ENCODE measurements at places on chromosomes 5 and 9.

GRCh38 chr5:59560553-59560952 lies 333.0 kb downstream of the PDE4D start:
- no peak for DNase-seq

GRCh38 chr5:159992566-159992965 lies 16.4 kb upstream of the TTC1 start:
- DNase-seq, result no peak

DNA sequence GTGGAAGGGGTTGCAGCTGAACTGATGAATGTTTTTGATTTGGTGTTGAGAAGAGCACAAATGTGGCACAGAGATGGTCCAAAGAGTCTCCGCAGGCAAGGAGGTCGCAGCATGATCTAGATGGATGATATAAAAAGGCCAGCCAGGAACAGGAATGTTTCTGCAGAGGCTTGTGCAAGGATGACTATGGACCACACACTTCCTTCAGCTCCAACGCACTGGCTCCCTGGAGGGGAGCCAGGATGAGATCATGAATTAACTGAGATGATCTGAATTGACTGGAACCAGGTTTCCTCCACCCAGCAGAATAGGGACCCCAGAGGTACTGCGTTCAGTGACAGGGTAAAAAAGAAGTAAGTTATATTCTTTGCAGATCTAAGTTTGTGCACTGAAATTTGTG lies 89.0 kb downstream of the ARSB start:
- no peak for DNase-seq

DNA sequence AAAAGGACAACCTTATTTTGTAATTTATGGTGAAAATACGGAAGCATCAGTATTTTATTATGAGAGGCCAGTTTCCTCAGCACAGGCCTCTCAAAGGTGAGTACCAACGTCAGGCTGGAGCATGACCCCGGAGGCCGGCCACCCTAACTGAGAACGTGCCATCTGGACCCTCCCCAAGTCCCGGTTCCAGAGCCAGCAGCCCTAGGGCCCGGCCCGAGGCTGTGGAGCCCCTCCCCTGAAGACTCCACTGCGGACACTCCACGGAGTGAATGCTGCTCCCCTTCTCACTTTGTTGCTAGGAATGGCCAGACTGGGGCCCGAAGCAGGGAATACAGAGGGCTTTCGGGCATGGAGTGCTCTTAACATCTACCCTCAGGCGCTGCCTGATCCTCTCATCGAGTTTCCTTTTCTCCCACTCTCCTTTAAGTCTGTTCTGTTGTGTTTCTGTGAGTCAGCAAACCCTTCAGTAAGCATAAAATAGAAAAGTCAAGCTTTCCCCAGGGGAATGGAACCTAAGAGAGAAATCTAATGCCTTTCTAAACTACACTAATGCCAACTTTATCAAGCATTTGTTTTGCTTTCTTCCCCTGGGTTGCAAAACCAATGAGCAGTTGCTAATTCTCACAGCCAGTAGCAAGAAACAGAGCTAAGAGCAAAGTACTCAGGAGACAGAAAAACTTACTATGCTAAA lies 4.5 kb downstream of the BRD9 start:
- no peak for DNase-seq

DNA sequence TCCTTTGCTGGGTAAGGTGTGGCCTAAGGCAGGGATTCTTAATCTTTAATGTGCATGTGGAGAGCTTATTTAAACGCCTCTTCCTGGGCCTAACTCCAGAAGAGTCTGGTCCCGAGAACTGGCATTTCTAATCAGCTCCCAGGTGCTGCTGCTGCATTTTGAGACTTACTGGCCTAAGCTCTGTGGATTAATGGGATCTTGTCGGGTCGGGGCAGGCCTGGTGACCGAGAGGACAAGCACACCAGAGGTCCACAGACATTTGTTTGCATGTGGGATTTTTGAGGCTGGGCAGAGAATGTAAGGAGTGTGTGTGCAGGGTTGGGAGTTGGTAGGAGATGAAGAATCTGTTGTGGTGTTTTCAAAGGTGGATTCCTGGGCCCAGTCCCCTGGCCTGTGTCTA lies 95.0 kb upstream of the DAP start:
- no peak for DNase-seq

DNA sequence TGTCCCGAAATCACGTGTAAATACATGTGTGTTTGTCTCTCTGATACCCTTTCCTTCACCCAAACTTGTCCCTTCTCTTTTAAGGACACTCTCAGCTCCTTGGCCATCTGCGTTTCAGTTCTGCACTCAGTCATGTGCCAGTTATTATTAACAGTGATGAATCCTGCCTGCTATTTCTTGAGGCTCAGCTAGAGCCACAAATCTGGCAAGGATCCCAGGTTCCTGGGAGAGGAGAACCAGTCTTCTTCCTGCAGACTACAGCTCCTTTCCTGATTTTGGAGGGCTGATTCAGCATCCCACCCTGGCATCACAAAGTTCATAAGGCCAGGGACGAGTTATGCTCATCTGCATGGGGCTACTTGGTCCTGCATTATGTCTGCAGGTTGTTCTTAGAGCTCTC lies 5.6 kb downstream of the MAMDC2 start:
- DNase-seq, result no peak

DNA sequence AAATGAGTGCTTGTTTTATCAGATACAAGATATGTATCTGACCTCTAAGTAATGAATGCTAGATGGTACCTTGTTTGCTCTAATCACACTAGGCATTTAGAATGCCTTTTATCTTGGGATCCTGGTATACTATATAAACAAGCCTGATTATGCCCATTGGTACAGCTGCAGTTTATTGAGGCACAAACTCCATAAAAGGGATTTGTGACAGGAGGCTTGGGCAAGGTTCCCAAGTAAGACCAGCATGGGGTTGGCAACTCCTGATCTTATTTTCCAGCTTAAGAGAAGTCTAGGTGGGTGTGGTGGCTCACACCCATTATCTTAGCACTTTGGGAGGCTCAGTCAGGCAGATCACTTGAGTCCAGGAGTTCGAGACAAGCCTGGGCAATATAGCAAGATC lies 93.9 kb upstream of the DMRT1 start:
- DNase-seq, result no peak

GRCh38 chr5:149125386-149125891 lies 15.9 kb upstream of the ABLIM3 start:
- no peak for DNase-seq

GRCh38 chr5:122076669-122077365 lies 1.2 kb downstream of the LOX start:
- DNase-seq, result no peak

GRCh38 chr5:17216974-17217492 lies 398 bp upstream of the BASP1 start:
- DNase-seq, result no peak

DNA sequence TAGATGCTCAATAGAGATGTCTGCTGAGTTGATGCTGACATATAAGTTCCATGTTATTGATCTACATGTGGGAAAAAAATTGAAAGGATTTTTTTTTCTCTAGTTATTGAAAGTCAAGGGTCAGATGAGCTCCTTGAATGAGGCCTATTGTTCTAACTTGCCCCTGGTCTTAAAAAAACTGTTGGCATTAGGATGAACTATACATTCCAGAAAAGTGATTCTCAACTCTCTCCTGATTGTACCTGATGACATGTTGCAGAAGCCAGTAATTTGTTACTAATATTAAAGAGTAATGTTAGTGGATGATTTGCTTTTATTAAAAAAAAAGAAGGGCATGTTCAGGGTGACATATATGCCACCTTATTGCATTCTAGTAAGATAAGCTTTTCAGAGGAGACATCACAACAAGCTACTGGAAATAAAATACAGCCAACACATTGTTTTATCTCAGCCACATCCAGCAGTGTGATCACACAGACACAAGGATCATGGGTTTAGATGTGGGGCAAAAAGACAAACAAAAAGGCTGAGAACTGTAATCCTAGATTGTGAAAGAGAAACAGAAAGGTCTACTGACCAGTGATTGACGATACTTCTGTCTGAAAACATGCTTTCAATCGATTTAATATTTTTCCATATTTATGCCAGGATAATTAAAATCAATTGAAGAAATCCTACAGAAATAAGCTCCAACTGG lies 1314.1 kb upstream of the C9orf72 start:
- DNase-seq, result no peak

DNA sequence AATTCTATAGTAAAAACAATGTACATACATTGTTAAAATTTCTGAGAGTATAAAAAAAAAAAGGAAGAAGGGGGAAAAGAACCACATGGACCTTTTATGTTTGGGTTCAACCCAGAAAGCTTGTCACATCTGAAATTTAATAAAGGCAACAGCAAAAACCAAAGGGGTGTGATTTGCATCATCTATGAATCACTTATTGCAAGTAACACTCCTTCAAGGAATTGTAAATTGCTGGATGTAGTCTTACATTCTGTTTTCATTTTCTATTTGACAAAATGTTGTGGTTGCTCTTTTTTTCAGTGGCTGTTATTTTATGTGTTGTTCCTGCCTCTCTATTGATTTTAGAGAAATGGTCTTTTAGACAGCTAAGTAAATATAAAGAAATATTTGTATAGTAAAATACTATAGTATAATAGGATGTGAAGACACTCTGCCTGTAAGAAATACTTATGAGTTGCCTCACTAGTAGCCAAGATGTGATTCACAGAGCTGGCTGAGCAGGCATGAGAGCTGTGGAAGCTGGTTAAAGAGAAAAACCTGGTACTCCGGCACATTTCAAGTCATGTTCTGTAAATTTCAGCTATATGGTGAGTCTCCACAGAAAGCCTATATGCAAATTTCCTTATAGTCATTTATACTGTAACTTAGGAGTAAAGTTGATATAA lies 131.1 kb upstream of the CNTLN start:
- no peak for DNase-seq

DNA sequence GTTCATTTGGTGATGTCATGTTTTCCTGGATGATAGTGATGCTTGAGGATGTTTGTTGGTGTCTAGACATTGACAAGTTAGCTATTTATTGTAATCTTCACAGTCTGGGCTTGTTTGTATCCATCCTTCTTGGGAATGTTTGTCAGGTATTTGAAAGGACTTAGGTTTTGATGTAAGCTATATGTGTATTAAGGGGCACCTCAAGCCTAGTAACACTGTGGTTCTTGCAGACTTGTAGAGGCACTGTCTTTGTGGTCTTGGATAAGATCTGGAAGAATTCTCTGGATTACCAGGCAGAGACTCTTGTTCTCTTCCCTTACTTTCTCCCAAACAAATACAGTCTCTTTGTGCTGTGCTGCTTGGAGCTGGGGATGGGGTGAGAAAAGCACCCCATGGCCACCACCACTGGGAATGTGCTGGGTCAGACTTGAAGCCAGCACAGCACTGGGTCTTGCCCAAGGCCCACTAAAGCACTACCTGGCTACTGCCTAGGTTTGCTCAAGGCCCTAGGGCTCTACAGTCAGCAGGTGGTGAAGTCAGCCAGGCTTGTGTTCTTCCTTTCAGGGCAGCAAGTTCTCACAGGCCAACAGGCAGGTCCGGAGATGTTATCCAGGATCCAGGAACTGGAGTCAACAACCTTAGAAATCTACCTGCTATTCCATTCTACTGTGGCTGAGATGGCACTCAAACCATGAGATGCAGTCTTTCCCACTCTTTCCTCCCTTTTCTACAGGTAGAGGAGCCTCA lies 49.3 kb upstream of the GNA14 start:
- DNase-seq, result no peak

- no peak for DNase-seq
Measured at GRCh38 chr5:41406936-41407335, 103.5 kb downstream of the PLCXD3 start.

GRCh38 chr9:133067813-133068212 lies 6.0 kb downstream of the CEL start:
- no peak for DNase-seq

GRCh38 chr9:136900988-136901515 lies 14.7 kb downstream of the TRAF2 start:
- no peak for DNase-seq

GRCh38 chr9:107281922-107282667 lies 984 bp upstream of the RAD23B start:
- DNase-seq, result no peak

DNA sequence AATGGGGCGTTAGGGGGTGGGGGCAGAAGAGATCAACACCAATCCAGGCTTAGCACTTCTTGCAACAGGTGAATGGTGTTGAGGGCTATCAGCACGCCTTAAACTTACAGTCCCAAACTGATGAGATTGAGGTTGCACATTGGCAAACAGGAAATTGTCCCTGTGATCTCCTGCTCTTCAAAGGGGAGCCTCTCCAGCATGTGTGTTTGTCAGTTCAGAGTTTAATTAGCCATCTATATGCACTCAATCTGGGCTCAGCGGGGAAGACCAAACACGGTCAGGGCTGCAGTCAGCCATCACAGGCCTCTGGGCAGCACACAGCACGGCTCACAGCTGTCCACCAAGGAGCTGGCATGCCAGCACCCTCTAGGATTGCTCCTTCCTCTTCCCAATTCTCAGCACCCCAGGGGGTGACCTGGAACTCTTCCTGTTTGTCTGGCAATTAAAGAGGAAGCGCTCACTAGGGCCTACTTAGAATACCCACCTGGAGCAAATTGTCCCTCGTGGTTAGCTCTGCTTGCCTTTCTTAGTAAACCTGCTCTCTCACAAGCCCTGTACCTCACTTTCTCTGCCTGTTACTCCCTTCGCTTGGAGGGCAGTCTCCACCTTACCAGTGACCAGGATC lies 217.4 kb downstream of the SLIT3 start:
- DNase-seq, result no peak

DNA sequence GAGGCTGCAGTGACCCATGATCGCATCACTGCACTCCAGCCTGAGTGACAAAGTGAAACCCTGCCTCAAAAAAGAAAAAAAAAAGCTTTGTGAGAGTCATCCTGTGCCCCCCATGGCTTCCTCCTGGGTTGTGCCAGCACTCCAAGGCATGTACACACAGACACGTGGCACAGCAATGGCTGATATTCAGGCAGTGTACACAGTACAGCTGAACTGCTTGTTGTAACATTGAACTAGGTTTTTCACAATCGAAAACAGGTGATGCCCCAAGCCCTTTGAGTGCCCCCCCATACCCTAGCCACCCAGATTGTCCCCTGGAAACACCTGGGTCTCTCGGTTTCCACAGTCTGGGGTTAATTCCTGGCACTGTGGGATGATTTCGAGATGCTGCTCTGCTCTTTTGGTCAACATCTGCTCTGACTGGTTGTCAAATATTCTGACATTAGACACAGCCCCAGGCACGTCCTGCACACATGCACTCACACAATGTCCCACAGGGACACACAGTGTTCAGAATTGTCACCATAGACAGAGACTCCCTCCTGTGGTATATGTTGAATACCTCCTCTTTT lies 9.2 kb downstream of the SPINK4 start:
- DNase-seq, result no peak

DNA sequence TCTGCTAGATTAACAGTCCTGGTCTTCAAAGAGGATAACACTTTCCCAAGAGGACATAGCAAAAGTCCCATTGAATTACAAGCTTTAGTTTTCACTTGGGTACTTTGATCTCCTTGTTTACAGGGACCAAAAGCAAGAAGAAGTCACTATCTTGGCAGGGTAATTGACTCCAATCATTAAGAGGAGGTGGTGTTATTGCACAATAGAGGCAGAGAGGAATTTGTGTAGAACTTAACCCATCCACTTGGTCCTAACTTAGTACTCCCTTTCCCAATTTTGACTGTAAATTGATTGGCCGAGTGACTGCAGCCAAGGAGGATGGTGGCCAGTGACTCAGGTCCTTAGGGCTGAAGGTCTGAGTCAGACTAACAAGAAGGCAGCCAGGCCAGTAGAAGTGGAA lies 9.3 kb upstream of the TRPC7 start:
- no peak for DNase-seq

- no peak for DNase-seq
Measured at GRCh38 chr5:115510145-115510645, 34.4 kb downstream of the FEM1C start.

- DNase-seq, result no peak
Measured at GRCh38 chr5:68845131-68845530, 248.7 kb upstream of the SLC30A5 start.

Measured in activated naive CD4-positive, alpha-beta T cell (primary cell).